Stimulated activated CD4-positive, alpha-beta T cell treated with anti-CD3 and anti-CD28 coated beads, Interleukin-4, amount 100 ng/mL, for 1 hour (primary cell): ENCODE measurements at places on chromosomes 1 and 21.

GRCh38 chr21:37193676-37194075 is 73.5 kb downstream of the VPS26C start:
- DNase-seq = no peak

- DNase-seq = no peak
These were observed 76.2 kb downstream of the DISC1 start for GRCh38 chr1:231702804-231703203.

- DNase-seq = peak; percentile 32
These were observed 653 bp upstream of the IFFO2 start for GRCh38 chr1:18957136-18957521.

GRCh38 chr1:161199506-161200139 is 769 bp upstream of the ADAMTS4 start:
- no peak for DNase-seq

- DNase-seq = no peak
These were observed 195.7 kb upstream of the ADGRL2 start for GRCh38 chr1:81605023-81605422.

DNA sequence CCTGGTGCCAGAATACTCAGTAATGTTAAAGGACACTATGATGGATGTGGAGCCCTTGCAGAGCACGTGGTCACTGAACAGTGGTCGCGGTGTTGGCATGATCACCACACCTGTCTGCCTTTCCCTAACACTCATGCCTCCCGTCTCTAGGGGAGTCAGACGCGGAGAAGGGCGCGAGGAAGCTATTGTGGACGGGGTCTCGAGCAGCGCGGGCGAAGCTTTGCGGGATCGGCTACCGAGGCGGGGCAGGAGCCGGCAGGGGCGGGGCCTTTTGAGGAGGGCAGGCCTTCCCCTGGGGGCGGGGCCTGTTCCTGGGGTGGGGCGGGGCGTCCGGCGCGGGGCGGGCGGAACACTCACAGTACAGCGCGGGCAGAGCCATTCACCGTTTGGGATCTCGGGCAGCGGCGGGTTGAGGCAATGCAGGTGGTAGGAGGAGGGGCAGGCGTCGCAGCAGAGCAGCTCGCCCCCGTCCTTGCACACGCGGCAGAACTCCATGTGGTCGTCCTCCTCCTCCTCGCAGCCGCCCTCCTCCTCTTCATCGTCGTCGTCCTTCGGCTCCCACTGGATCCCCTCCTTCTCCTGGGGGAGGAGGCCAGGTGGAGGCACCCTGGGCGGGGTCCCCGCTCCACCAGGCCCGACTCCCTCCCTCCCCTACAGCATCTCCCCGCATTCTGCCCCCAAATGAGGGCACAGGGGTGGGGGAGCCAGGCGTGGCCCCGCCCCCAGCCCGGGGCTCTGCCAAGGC is 31.5 kb downstream of the CHD5 start:
- peak; percentile 74 for DNase-seq

- DNase-seq = no peak
These were observed 32.8 kb downstream of the C2CD2 start for GRCh38 chr21:41921021-41921420.

GRCh38 chr1:101407505-101408211 is 170.8 kb downstream of the S1PR1 start:
- DNase-seq = no peak

DNA sequence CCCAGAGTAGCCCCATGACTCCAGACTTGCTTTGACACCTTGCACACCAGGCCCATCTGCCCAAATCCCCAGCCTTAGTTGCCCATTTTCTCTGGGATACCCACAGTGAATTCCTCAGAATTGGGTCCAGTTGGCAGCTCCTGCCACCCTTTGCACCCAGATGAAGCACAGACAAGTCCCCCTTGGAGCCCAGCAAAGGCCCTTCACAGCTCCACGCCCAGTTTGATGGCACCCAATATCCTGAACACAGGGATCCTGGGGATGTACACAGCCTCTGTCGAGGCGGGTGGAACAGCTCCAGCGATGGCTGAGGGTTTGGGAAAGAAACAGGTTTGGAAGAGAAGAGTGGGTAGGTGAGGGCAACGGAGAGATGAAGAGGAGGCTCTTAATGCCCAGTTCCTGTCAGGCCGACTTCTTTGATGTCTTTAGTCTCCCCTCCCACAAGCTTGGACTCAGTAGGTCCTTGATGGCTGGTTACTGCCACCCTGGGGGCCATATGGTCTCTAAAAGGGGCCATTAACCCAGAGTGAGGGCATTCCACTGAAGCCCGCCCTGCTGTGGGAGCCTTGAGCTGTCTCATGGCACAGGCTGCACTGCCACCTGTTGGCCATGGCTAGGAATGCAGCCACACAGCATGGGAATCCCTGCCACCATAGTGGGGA is 21.7 kb downstream of the TMEM53 start:
- DNase-seq = peak; percentile 78

- DNase-seq = no peak
These were observed 28.5 kb upstream of the RNF2 start for GRCh38 chr1:185016880-185017279.

- DNase-seq = no peak
These were observed 146.9 kb downstream of the RWDD3 start for GRCh38 chr1:95380909-95381308.

- no peak for DNase-seq
These were observed 8.5 kb upstream of the MYBPHL start for GRCh38 chr1:109315288-109315687.

- DNase-seq = no peak
These were observed 103.2 kb upstream of the SLC44A3 start for GRCh38 chr1:94716965-94717364.

DNA sequence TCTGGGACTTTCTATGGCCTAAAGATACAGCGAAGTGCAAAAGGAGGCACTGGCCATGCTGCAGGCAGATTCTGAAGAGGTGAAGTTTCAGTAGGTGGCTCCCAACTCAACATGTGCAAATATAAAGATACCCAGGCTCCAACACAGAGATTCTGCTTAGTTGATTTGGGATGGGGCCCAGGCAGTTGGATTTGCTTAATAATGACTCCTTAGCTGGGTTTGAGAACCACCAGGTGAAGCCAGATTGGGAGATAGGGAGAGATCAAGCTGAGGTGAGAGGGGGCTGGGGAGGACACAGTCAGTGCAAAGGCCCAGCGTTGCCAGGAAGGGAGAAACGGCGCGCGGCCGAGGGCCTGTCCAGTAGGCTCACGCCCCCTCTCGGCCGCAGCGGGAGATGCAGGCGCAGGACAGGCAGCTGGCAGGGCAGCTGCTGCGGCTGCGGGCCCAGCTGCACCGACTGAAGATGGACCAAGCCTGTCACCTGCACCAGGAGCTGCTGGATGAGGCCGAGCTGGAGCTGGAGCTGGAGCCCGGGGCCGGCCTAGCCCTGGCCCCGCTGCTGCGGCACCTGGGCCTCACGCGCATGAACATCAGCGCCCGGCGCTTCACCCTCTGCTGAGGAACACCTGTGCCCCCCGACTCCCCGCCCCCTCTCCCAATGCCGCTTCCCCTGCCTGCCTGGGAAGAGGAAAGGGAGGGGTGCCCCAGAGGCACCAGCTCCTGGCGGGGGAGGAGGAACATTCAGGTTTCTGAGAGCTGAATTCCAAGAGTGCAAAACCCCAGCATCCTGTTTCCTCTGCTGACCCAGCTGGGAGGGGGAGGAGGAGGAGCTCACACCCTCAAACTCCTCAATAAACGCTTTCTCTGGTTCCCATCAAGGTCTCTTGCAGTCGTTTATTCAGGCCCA is 1.2 kb downstream of the FAM167B start:
- DNase-seq = peak; percentile 81

DNA sequence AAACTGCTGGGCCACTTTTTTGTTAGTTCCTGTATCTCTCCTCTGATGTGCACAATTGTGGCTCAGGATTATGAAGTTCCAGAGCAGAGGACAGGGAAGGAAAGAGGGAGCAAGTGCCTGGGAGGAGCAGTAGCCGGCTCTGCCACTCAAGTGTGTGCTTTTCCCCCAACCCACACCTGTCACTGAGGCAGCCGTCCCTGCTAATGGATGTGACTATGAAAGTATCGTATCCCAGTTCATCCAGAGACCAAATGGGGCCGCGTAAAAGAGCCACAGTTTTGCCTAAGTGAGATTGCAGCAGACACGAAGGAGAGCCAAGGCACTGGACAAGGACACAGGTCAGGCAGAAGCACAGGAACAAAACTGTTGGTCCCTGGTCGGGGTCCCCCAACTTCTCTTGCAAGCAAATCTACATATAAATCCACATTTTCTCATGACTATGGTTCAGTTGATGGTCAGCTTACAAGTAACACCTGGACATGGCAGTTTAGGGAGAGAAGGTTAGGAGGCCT is 204.7 kb downstream of the RHOU start:
- DNase-seq = no peak

- DNase-seq = no peak
These were observed 45.8 kb downstream of the SLC30A7 start for GRCh38 chr1:100941580-100942216.

DNA sequence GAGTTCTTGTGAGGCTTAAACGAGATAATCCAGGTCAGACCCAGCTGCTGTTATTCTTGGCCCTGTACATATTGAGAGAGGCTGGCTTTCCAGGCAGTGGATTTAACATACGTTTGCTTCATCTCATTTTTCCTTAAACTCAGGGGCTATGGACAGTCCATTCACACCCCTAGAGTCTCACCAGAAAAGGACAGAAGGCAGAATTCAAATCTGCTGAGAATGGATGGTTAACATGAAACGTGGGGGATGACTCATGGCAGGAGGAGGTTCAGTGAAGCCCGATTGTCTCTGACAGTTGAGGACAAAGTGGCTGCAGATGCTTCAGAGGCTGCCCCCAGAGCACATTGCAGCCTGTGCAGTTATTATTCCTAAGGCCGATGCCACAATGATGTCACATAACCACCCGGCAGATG is 39.5 kb downstream of the TGFB2 start:
- no peak for DNase-seq

DNA sequence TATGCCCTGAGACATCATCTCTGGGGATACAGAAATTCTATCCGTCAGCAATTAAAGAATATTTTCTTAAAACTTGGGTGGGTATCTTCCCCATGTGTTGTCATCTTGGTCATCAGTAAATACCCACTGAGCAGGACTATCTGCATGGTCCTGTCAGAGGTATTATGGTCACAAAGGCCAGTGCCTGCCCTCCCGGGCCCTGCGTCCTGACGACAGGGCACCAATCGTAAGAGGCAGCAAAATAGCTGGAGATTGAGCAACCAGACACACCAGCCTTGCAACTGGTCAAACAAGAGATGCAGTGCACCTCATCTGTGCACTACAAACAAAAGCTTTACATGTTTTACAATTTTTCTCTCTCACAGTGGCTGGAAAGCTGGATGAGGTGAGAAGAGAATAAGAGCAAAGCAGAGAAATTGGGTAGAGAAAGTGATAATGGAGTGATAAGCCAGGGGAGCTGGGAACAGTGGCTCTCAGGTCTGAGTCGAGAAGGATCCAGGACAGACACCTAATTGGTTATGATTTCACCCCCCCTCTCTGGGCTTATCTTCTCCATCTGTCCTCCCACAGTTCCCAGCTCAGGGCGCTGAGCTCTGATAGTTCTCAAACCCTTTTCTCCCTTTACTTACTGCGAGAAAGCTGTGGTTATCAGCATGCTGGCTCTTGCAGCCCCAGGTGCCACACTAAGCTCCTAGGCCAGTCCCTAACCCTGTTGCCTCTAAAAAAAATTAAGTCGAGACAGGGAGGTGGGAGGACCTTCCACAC is 8.8 kb upstream of the SRP9 start:
- no peak for DNase-seq

- DNase-seq = no peak
These were observed 17.6 kb downstream of the GPR137B start for GRCh38 chr1:236159704-236160539.

DNA sequence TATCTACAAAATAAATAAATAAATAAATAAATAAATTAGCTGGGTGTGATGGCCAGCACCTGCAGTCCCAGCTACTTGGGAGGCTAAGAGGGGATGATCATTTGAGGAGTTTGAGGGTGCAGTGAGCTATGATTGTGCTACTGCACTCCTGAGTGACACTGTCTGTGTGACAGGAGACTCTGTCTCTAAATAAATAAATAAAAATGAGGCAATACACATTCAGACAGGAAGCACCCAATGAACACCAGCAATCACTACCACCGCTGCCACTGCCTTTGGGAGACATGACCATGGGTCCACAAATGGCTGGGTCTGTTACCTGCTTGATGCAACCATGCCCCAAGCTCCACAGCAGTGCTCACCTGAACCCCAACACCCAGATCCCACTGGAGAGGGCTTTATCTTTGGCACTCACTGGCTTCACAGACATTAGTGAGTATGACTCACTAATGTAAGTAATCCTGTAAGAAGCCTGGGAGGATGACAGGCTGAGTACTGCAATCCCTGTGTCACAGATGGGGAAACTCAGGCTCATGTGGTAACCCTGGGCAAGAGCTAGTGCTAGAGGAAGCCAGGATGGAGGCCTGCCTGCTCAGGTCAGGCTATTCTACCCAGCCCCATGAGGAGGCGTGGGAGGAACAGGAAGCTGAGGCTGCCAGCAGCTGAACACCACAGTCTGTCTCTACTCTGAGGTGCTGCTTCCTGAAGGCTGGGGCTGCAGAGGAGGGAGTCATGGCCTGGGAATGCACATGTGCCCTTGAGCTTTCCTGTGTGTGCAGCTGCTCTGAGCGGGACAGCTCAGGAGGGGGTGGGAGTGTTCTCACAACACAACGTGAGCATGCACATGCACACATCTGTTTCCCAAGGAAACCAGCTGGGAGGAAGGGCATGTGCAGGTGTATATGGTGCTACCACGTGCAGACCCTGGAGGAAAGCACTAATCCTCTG is 43.0 kb downstream of the SLC9A1 start:
- peak; percentile 53 for DNase-seq

DNA sequence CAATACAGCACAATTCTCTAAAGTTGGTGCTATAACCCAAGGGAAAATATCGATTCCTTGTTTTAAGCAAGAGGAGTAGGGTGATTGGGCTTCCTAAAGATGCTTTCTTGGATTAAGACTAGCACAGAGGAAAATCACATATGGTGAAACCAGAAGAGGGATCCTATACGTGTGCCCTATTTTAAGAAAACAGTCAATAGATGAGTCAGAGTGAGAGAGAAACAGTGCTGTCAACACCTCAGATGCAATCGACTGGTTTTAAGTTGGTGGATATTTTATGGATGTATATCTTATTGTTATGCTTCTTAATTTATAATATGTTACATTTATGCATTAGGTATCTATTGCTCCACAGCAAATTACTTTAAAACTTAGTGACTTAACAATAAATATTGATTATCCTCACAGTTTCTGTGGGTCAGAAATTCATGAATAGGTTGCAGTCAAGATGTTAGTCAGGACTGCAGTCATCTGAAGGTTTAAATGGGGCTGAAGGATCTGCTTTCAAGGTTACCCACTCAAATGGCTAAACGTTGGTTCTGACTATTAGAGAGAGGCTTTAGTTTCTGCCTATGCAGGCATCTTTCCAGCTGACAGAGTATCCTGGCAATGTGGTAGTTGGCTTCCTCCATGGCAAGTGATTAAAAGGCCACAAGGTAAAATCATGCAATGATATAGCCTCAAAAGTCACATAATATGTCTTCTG is 61.6 kb upstream of the DEPDC1 start:
- no peak for DNase-seq

GRCh38 chr21:42724226-42724920 is 71.0 kb downstream of the PDE9A start:
- DNase-seq = no peak

GRCh38 chr1:7885513-7886404 is 32.9 kb upstream of the UTS2 start:
- DNase-seq = peak; percentile 21
